CD8-positive, alpha-beta memory T cell (primary cell): ENCODE measurements at places on chromosomes 13 and 19. TPM values are rescaled to one million over a fixed set of nuclear protein-coding genes. Genes with fewer than 3 reads are reported as not detected.

Gene ZNF714
- 11.2 TPM for polyA plus RNA-seq

Gene RNF113B
- not detected for polyA plus RNA-seq

Gene RAB3D
- polyA plus RNA-seq: 3.7 TPM

Gene NEK5
- 0.17 TPM for polyA plus RNA-seq

Gene ZNF135
- 1.4 TPM for polyA plus RNA-seq

Gene DENND1C
- 93.2 TPM for polyA plus RNA-seq

Gene SNRPD2
- polyA plus RNA-seq: 1,016 TPM

Gene SYNE4
- polyA plus RNA-seq: not detected

Gene POU2F2
- polyA plus RNA-seq: 8.5 TPM

Gene HOMER3
- polyA plus RNA-seq: 0.58 TPM

DNA sequence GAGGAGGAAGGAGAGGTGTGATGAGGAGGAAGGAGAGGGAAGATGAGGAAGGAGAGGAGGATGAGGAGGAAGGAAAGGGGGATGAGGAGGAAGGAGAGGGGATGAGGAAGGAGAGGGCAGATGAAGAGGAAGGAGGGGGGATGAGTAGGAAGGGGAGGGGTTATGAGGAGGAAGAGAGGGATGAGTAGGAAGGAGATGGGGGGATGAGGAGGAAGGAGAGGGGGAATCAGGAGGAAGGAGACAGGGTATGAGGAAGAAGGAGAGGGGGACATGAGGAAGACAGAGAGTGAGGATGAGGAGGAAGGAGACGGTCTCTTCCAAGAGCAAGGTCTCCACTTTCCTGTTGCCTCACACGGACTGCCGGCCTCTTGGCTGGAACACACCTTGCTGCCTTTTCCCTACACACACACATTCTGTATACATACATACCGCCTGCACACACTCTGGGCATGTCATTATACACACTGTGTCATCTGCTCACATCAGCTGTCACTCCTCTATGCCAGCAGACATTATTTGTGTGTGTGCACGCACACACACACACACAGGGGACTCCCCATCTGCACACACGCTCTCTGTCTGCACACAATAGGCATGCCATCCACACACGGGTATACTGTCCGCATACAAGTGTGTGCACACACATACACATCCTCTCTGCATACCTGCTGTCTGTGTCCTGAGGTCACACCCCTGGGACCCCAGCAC, 11.1 kb upstream of the VSTM2B start:
- DNase-seq: peak; percentile 33

GRCh38 chr19:5692723-5693194, 2.7 kb downstream of the RPL36 start:
- no peak for DNase-seq

DNA sequence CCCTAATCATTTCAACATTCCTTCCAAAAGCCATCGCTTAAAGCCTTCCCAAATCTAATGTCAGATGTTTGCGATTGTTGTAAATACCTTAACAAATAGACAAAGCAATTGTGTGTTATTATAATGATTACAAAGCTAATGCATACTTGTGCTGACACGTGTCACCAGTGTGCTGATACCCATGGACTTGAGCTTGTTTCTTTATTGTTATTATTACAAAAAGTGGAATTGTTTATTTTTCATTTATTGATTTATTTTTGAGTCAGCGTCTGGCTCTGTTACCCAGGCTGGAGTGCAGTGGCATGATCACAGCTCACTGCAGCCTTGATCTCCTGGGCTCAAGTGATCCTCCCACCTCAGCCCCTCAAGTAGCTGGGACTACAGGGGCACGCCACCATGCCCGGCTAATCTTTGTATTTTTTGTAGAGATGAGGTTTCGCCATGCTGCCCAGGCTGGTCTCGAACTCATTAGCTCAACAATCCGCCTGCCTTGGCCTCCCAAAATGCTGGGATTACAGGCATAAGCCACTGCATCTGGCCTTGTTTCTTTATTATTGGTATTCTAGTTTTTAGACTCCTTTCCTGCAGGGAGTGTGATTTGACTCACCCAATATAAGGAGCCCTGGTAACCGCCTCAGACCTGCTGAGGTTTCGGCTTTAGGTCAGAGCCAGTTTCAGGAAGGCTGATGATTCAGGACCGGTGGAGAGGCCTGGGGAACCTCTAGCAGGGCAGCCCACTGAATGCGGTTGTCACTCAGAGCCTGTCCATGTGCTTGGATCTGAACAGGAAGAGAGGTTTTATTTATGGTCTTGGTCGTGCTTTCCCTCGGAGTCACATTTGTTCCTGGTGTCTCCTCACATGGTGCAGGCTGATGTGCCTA, 2.1 kb upstream of the FBXO17 start:
- DNase-seq: no peak

DNA sequence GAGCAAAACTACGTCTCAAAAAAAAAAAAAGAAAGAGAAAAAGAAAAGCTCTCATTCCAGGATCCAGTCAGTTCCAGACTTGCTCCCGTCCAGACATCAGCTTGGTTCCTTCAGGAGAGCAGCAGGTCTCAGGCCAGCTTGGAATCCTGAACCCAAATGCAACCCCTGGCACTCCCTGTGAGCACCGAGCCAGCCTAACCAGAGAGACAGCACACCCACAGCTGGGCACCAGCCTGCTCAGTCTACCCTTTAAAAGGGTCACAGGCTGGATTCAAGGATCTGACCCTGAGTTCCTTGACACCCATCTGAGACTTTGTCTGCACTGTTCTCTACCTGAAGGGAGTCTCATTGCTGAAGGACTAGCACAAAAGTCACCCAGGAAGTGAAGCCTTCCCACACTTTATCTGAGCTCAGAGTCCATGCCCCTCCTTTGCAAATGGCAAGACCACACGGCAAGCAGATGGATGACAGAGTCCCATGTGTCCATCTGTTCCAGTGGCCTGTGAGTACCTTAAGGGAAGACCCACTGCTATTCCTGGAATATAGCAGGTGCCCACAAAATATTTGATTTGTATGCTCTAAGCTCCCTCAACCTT, 1.4 kb downstream of the PEPD start:
- no peak for DNase-seq

DNA sequence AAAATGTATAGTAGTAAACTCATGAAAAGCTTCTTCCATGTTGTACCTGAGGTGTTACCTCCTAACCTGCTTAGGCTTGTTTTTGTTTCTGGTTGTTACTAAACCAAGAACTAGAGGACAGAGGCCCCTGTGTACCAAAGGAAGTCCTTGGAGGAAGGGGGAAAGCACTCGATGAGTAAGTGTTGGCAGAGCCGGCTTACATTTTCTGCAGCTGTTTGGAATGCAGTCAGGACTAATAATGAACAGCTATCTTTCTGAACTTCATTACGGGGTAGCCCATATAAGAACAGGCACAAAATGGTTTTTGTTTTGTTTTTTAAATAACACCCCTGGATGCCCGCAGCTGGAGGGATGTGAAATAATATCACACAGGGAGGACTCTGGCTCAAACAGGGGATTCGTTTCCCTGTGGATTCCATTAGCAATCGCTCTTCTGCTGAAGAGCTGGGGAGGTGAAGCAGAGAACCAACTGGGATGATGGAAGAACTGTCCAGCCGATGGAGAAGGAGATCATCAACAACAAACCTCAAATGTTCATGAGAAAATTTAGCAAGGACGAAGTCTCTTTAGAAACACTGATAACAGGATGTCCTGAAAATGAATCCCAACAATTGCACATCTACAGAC, 214.2 kb upstream of the MAB21L1 start:
- no peak for DNase-seq

- DNase-seq: no peak
Observed at GRCh38 chr13:41307884-41308640, 3.0 kb upstream of the NAA16 start.

GRCh38 chr19:21883516-21883915, 47.5 kb upstream of the ZNF43 start:
- DNase-seq: no peak

DNA sequence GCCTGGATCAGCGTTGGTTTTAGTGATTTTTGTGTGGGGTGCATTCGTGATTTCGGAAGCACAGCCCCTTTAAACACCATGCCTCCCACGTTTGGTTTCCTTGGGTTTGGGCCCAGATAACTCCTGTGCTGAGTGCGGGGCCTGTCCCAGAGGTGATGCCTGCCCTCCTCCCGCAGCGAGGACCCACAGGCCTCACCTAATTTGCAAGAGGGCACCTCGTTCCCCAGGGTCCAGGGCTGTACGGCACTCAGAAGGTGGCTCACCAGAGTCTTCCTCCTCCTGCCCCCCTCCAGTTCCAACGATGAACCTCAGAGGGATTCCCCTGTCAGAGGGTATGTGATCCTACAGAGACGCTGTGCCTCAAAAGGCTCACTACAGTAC, 54.3 kb upstream of the SOX1 start:
- no peak for DNase-seq

- no peak for DNase-seq
Observed at GRCh38 chr13:50866817-50867636, 23.5 kb upstream of the DLEU7 start.

- no peak for DNase-seq
Observed at GRCh38 chr19:42155796-42156195, 23.6 kb upstream of the POU2F2 start.
